ENCODE measurements at places on chromosomes 1 and 21.

GRCh38 chr1:206899717-206900116 lies 2.5 kb downstream of the IL24 start:
- no peak for ATAC-seq

DNA sequence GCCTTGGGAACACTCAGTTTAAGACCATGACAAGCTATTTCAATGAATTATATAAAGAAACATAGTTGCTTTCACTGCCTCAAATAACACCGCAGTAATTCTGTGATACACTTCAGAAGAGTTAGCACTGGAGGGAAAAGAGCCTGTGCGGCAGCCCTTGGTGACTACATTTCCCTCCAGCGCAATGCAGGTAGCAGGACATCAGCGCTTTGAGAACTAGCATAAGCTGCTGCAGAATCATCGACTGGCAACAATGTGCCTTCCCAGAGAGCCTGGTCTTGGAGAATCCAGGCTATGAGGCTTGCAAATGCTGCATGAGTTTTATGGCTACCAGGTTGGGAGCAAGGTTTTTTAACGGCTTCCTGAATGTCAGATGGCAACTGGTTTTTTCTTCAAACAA lies 7.5 kb downstream of the NRIP1 start:
- no peak for ATAC-seq

- no peak for ATAC-seq
Observed at GRCh38 chr1:110760321-110760720, 85.6 kb upstream of the KCNA3 start.

- no peak for ATAC-seq
Observed at GRCh38 chr1:27884006-27884954, 11.9 kb downstream of the THEMIS2 start.

- ATAC-seq: no peak
Observed at GRCh38 chr1:55481634-55482033, 266.5 kb upstream of the USP24 start.

- ATAC-seq: no peak
Observed at GRCh38 chr1:5456090-5456811, 536.0 kb downstream of the NPHP4 start.

- ATAC-seq: no peak
Observed at GRCh38 chr1:41452704-41453290, 31.7 kb downstream of the EDN2 start.
